HuH-7 (cell line): ENCODE measurements at places on chromosomes 12 and 14.
A peak's percentile ranks its signal among the peaks of the same experiment; 100 is the strongest.

DNA sequence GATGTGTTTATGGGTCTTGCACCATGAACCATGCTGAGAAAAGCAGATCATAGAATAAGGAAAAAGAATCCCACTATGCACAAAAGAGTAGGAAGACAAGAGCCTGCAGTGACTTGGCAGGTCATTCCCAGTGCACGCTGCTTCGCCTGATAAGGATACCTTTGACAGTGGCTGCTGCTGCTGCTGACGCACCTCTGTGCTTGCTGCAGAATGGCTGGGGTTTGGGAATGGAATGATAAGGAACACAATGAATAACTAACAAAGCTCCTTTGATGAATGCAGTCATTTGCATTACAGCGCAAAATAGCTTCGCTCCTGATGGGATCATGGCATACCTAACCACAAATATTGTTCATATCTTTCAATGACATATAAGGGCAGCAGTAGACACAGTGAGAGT lies 278.7 kb downstream of the PDZRN4 start:
- DNase-seq, result peak; percentile 8

DNA sequence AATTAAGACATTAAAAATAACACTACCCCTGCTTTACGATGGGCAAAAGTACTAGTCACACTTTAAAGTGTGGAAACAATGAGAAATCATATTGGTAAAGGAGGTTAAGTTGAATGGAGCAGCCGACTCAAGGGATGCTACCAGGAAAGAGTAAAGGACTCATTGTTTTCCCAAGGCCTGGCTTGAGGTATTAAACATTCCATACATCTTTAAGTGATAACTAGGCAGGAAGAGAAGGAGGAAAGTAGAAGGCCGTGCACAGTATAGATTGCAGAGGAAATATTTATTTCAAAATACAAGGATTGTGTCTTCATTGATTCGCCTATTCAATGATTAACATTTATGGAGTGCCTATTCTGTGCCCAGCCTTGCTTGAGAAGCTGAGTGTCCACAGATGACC lies 20.6 kb upstream of the YARS2 start:
- DNase-seq, result no peak

DNA sequence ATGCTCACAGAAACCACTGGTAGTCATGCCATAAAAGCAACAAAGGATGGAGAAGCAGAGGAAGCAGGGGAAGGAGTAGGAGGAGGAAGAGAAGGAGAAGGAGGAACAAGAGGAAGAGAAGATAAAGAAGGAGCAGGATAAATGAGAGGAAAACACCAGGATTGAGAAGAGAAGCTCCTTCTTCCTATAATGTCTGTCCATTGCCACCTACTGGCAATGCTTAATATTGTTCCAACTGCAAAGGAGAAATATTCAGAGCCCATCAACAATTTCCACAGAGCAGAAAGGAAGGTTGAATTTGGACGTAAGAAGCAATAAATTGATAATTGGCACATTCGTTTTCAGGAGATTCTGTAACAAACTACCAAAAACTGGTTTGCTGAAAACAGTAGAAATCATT lies 898.4 kb downstream of the SLC16A7 start:
- peak; percentile 6 for DNase-seq

DNA sequence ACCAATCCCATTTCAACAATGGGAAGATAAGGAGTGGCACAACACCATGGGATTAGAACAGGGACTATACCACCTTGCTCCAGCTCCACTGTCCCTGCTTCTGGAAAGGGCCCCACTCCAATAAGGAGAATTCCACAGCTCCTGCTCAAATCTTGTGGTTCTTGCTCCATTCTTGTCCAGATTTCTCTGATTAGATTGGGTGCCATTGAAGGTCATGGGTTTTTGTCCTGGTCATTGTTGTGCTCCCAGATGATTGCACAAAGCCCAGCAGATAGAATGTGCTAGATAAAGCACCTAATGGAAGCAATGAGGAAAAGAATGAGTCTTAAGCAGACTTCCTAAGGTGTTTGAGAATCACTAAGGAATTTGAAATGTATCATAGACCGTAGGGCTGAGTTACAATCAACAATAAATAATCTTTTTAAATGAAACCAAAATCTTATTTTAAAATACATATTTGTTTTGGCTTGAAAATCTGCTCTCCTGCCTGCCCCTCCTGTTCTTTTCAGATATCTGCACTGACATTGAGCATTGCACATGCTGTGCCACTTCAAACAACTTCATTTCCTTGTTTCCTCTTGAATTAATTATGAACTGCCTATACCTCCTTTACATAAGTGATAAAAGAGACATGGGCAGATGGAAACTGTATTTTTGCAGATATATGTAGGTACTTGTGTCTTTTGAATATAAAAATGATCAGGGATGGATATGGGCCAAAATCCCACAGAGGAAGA lies 115.9 kb downstream of the FGD4 start:
- no peak for DNase-seq

- DNase-seq, result no peak
Observed at GRCh38 chr14:68451696-68452373, 341.0 kb downstream of the ZFP36L1 start.

DNA sequence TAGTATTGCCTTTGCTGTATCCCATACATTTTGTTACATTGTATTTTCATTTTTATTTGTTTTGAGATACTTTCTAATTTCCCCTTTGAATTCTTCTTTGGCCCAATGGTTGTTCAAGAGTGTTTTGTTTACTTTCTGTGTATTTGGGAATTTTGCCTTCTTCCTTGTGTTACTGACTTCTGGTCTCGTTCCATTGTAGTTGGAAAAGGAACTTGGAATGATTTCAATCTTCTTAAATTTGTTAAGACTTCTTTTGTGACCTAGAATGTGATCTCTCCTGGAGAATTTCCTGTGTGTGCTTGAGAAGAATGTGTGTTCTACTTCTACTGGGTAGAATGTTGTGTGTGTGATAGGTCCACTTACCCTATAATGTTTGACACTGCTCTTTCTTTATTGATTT lies 304.4 kb upstream of the RTL1 start:
- no peak for DNase-seq

DNA sequence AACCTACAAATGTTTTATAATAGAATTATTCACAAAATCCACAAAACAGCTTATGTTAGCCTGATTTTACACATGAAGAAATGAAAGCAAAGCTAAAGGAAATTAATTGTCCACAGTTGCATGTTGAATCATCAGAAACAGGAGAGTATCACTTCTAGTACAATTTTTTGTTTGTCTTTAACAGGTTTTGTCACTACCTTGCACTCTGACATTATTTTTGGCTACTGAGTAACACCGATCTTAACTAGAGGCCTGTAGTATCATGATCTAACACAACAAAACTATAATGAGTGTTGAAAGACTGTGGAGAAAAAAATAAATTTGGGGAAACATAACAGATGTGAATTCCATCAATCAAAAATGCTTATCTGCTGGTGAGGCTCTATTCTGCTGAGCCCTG lies 60.1 kb downstream of the TAOK3 start:
- no peak for DNase-seq

- no peak for DNase-seq
Observed at GRCh38 chr14:89340200-89341181, 76.5 kb downstream of the FOXN3 start.

DNA sequence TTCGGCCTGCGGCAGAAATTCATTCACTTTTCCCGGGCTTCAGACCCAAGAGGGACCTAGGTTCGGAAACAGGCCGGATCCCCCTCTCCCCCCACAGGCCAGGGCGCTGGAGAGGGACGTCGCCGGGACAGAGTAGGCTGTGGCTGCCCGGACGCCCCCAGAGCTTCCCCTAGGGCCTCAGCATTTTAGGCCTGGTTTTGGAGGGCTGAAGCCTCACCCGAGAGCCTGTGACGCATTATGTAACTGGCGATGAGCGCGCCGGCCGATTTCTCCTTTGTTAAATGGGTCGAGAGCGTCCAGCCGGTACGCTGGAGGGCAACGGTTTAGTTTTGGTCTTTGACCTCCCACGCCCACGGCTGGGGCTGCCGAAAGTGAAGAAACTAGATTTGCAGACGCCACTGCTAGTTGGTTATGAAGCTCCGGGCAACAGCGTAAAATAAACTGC lies 657 bp downstream of the PEBP1 start:
- DNase-seq, result no peak

- DNase-seq, result no peak
Observed at GRCh38 chr12:113954547-113954946, 11.6 kb downstream of the RBM19 start.

- no peak for DNase-seq
Observed at GRCh38 chr14:26577711-26578110, 20.1 kb downstream of the NOVA1 start.

DNA sequence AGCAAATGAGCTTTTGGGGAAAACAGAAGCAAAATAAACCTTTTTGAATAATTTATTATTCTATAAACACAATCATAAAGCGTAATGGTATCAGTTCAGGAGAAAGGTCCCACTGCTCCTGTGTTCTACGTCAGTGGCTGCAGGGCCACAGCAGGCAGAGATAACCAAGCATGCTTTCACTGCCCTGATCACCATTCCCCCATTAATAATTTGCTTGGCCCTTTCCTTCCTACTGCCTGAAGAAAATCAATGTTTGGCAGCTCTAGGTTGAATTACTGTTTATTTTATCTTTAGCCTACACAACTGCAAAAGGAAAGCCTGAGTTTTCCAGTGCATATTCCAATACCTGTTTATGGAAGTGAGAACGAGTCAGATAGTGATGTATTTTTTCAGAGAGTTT lies 369.9 kb downstream of the DIO2 start:
- DNase-seq, result no peak

DNA sequence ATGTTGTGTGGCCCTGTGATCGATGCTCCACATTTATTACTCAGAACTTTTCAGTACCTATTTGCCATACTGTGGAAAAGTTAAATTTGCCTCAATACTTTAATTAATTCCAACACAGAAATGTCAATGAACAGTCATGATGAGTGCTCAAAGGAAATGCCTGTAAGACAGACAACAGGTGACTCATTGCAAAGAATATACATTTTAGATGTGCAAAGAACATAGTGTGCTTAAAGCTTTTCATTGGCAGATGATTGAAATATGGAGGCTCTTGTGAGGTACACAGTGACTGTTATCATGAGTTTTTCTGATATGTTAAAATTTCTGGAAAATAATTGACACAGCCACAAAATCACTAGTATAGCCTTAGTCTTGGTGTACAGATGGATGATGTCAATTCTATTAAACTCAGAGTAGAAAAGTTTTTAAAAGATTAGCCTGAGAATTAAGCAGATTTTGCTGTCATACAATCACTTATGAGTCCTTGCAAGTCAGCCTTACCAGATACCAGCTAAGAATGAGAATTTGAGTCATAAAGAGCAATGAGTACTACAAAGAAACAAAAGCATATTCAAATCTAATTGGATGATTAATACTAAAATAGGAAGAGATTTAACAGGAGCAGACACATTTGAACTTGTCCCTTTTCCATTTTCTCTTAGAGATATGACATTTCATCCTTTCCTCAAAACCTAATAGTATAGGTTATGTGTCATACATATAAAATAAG lies 544.1 kb downstream of the KCNH5 start:
- no peak for DNase-seq

DNA sequence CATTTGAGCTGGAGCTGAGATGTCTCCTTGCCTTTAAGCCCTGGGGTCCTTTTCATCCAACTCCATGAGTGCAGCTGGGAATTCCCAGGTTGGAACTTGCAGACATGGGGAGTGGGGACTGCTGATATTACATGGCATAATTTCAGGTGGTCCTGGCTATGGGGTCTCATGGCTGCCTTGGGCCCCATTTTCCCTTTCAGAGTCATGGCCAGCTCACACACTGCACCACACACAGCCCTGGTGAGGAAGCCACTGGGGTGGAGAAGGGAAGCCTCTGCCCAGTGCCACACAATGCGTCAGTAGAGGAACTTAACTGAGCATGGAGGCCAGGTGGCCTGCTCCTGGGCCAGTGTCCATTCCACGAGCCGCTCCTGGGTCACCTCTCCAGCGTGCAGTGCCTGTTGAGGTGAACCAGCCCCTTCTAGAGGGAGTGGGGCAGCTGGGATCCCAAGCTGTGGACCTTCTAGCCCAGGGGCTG lies 17.3 kb upstream of the KRT86 start:
- DNase-seq, result no peak

DNA sequence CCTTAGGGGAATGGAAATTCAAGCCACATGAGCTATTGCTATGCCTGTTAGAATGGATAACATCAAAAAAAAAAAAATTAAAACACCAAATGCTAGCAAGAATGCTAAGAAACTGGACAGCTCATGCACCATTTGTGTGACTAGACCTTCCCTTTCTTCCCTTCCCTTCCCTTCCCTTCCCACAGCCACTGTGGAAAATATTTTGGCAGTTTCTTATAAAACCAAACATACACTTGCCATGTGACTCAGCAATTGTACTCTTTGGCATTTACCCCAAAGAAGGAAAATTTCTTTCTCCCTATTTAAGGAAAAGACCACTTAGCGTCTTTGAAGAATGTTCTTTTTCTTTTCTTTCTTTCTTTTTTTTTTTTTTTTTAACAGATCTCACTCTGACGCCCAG lies 49.1 kb upstream of the FKBP4 start:
- no peak for DNase-seq

DNA sequence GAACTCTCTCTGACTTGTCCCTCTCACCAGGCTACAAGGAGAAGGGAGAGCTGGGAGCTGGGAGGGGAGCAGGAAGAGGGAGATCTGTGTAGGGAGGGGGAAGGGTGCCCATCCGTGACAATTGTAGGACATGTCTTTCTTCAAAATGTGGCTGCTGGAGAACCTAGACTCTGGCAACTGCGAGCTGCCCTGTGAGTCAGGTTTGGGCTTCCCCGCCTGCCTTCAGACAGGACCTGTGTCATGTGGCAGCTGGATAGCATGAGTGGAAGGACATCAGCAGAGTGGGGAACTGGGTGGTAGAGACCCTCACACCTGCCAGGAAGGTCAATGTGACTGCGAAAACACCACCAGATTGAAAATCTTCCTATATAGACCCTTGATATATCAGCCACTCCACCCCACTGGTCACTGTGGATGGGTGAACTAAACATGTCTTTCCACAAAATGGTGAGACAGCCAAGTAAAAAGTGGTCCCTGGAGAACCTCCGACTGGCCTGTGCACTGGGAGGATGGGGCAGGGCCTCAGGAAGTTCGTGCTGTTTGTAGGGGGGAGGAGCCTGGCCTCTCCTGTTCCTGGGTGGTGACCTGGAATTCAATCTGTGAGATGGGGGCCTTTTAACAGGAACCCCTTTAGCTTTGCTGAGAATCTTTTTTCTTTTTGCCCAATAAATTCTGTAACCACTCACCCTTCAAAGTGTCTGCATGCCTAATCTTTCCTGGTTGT lies 62.2 kb upstream of the CAPRIN2 start:
- no peak for DNase-seq

- DNase-seq, result no peak
Observed at GRCh38 chr14:63266106-63266505, 52.6 kb downstream of the GPHB5 start.

GRCh38 chr14:53701108-53701875 lies 255.3 kb downstream of the BMP4 start:
- no peak for DNase-seq

GRCh38 chr14:52025310-52025709 lies 36.0 kb downstream of the RTRAF start:
- DNase-seq, result no peak

DNA sequence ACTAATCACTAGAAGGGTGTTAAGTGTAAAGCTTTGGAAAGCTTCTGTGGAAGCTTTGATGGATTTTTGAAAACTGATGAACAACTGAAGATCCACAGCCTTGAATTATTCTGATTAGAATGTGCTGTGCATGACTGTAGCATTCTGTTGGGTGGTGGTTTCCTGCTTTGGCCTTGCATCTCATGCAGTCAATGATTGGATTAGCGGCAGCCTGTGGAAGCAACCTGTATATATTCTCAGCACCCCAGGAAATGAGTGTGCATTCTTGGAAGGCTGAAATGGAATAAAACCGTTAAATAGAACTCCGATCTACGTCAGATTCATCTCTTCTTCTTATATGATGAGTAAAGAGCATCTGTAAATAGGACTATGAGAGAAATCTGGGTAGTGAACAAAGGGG lies 120.2 kb downstream of the SLC16A7 start:
- DNase-seq, result no peak
